ENCODE measurements at places on chromosomes 1 and 21.

- no peak for DNase-seq
Observed at GRCh38 chr1:57311411-57311810, 112.4 kb downstream of the DAB1 start.

- no peak for DNase-seq
Observed at GRCh38 chr1:77929806-77930205, 41.4 kb downstream of the NEXN start.

GRCh38 chr1:168843950-168844349 lies 114.9 kb upstream of the DPT start:
- DNase-seq = no peak

DNA sequence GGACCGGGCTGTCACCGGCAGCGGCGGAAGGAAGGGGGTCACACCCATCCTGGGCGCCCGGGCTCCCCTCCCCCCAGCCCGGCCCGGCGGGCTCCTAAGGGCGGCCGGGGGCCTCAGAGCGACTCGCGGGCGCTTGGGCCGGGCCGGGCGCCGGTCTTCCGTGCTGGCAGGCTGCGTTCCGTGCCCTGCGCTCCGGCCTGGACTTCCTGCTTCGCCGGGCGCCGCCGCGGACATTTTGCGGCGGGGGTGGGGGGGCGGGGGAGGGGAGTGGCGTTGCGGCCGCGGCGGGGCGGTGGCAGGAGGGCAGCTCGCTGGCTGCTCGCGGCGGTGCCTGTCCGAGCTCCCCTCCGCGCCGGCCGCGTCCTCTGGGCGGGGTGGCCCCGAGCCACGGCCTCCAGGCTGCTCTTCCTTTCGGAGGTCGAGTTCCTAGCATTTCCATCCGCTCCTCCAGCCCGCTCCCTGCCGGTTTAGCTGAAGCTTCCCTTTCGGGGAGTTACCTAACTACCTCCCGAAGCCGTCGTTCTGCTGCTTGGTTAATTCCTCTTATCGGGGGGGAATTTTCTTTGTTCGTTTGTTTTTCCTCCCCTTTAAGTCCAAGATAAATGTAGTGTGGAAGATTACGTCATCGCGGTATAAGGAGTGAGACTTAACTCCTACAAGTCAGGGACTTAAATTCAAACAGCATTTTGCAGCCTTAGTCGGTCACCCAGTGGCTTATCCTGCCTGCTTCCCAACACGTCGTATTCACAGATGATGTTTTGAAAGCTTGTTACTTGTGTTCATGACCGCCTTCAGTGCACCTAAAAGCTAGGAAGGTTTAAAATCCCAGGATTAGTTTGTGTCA lies 730 bp downstream of the CDC42 start:
- peak; percentile 66 for DNase-seq

DNA sequence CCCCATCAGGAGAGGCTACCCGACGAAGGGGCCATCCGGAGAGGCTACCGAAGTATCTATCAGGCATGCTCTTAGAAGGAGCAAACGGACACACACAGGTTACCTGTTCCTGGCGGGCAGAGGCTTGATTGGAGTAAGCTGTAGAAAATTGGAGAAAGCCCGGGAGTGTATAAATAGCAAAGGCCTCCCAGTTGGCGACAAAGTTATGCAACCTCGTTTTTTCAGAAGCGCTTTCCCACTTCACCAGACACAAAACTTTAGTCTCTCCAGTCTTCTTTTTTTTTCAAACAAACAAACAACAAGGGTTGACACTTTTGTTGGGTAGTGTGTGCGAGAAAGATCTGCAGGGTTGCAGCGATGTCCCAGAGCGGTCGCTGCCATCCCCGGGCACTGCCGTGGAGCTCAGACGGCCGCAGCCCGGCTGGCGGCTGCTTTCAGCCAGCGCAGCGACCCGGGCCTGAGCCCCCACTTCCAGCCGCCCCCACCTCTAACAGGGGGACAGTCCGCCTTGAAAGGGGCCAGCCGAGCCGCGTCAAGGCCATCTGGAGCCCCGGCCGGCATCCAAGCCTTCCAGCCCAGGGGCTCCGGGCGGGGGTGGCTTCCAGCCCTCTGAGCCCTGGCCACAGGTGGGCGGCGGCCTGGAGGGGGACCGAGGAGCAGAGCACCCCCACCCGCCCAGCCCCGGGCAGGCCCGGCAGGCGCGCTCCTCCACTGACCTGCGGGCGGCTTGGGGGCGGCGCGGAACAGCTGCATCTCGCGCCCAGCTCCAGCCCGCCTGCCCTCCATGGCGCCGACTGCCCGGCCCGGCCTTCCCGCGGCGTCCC lies 616 bp downstream of the MCOLN3 start:
- DNase-seq = peak; percentile 33

DNA sequence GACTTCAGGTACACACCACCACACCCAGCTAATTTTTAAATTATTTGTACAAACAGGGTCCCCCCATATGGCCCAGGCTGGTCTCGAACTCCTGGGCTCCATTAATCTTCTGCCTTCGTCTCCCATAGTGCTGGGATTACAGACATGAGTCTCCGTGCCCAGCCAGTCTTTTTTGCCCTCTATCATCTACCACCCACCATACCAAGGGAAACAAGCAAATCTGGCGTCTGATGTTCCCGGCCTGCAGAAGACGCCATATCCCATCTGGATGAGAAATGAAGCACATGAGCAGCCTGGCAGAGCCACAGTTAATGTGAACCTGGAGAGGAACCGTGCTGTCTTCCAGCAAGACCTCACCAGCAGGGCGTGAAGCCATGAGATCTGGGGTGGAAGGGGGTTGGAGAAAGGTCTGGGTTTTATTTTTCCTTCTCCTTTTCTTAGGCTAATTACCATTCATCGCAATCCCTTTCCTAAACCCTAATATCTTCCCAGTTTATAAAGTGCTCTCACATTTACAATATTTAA lies 1.8 kb upstream of the PRELP start:
- no peak for DNase-seq

DNA sequence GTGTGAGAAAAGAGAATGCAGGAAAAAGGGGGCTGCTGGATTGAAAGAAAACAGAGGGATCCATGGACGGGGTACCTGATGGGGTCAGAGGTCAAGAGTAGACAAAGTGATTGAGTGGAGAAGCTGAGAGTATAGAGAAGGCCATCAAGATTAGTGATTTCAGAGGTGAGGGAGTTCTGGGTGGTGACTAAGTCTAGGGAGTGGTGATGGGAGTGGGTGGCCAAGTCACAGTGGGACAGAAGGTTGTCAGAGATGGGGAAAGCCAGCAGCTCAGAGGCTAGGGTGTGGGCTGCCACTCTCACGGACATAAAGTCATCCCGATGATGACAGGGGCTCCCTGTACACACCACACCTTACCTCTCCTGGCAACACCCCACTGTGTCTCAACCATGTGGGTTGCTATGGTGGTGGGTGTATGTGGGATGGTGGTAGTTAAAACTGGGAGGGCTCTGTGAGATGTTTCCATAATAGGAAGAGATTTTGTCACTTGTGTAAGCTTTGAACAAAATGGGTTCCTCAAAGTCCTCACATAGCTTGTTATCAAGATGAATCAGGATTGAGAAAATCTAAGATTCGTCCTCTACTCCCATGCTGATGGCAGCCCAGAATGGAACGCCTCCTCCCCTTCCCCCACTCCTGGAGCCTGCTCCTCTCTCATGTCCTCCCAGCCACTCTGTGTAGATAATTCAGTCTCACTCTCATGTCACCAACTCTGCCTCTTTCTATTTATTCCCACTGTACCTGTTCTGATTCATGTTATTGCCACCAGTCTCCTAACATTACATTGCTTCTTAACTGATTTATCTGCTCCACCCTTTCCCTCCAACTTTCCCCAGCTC lies 20.3 kb upstream of the CSF1 start:
- no peak for DNase-seq

DNA sequence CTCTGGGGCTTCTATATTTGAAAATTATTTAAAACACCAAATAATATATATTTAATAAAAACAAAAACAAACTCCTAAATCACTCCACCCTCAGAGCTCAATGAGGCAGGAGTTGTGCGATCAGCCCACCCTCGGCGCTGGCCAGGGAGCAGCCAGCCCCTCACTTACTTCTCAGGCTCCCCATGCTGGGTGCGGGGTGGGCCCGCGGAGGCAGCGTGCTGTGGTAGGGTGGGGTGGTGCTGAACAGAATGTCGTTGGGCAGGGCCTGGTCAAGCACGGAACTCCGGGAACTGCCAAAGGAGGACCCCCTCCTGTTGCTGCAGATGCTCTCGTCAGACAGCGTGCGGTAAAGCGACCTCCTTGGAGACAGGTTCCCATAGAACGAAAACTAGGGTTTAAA lies 204.5 kb downstream of the SIPA1L2 start:
- DNase-seq = no peak

DNA sequence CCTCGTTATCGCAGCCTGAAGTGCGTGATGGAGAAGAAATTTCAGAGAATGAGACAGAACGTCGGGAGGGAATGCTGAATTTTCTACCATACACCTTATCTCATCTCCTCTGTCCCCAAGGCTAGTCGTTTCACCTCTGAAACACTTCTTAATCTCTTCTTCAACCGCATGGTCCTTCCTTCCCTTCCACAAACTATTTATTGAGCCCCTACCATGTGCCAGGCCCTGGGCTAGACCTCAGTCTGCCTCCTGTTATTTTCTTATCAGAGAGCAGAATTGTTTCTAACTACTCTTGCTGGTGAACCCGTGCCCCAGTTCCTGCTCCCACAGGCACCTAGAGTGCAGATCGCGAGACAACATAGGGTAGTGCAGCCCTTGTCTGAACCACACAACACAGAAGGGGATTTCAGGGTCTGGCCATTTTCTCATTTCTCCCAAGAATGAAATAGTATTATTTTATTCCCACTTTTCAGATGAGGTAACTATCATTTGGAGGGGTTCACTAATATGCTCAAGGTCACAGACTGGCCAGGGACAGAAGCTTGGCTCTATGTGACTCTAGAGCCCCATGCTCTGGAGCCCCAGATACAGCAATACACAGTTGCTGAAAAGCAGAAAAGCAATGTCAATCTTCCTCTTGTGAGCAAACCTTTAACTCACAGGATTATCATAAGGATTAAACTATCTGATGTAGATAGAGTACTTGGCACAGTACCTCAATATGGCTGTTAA lies 598 bp upstream of the ADIPOR1 start:
- DNase-seq = no peak

DNA sequence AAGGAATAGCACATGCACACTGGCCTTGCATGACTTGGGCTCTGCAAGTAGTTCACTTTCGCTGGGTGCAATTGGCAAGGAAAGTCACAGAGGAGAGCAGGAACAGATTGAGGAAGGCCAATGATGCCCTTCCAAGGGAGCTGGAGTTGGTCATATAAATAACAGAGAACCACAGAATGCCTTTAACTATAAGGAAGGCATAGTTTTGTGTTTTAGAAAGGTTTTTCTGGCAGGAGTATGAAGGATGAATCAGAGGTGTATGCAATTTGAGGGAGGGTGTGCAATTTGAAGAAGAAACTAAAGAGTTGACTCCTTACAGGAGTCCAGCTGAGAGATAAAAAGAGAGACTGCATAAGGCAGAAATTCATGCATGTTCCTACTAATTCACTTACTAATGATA lies 112.1 kb downstream of the PHTF1 start:
- DNase-seq = peak; percentile 11

GRCh38 chr1:231407547-231408396 lies 14.3 kb downstream of the EGLN1 start:
- peak; percentile 48 for DNase-seq

DNA sequence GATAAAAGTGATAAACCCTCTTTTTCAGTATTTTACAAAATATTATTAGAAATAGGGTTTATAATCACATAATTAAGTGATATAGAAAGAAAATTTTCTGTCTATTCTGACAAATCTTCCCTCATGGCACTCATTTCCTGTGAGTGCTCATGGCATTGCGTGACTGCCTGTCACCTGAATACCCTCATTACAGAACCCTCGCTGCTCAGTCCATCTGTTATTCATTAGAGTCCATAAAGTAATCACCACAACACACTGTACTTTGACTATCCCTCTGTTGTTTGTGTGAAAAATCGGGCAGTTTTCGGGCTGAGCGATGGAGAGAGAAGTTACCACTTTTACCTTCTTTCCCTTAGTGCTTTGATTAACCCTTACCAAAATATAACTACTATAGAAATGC lies 100.4 kb upstream of the BRINP3 start:
- DNase-seq = peak; percentile 1

DNA sequence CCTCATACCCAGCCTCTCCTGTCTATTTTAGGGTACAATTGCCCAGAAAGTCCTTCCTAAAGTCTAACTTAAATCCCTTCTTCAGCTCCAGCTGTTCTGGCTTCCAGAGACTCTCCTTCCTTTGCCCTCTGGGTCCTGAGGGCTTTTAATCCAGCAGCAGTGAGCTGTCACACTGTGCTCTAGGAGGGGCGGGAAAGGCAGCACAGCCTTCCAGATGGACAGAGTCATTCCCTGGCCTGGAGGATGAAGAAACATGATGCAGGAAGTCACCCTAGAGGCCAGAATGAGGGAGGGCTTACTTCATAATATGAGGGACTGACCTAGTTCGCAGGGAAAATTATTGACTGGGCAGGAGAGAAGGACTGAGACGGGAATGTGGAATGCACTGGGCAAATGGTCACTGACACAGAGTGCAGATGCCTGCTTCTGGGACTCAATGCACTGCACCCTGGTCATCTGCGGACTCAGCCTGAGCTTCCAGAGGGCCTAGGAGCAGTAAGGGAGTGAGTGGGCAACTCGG lies 1.3 kb downstream of the SH2D2A start:
- peak; percentile 92 for DNase-seq

DNA sequence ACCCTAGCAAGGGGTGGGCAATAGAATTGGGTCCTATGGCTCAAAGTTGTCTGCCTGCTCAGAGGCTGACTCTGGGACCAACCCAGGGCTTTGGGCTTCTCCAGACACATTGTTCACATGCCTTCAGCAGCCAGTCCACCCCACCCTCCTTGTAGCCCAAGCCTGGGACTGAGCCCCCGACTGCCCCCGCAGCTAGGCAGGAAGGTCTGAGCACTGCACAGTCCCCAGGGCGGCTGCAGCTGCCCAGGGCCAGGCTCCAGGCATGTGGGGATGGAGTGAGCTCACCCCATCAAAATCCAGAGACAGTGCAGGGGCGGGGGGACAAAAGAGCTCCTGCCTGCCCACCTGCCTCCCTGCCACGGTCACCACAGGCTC lies 35.6 kb downstream of the HSPG2 start:
- peak; percentile 65 for DNase-seq

DNA sequence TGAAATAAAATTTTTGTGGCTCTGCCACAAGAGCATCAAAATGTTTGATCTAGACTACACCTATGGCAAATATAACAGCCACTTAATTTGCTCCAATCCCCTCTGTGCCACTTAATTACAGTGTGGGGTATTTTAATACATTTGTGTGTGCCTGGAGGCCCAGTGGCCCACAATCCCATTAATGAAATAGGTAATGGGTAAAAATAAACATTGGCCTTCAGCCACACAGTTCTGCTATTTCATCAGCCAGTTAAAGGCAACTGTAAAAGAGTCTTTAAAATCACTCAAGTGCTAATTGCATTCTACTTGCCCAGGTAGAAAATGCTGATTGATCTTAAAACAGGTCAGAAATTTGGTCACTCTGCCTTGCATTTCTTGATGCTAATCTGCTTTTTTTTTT lies 151.6 kb upstream of the UBE2U start:
- no peak for DNase-seq

- DNase-seq = no peak
Observed at GRCh38 chr1:244760471-244760870, 75.0 kb upstream of the COX20 start.

DNA sequence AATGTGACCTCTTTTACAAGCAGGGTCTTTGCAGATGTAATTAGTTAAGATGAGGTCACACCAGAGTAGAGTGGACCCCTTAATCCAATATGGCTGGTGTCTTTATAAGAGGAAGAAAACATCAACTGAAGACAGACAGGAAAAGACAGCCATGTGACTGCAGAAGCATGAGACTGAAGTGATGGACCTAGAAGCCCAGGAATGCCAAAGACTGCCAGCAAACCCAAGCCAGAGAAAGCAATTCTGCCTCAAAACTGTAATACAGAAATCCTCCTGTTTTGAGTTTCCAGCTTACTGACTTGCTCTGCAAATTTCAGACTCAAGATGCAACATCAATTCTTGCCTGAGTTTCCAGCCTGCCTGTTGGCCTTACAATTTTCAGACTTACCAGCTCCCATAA lies 17.3 kb downstream of the ENAH start:
- DNase-seq = no peak
